ENCODE measurements at places on chromosomes 11 and 22. TPM values are rescaled to one million over a fixed set of nuclear protein-coding genes. Genes with fewer than 3 reads are reported as not detected.

Gene C1QTNF5
- 90.8 TPM for total RNA-seq

Gene FAM180B
- not detected for total RNA-seq

Gene TRIM29
- total RNA-seq = not detected

Gene GGTLC2
- not detected for total RNA-seq

Measured in fibroblast of the aortic adventitia (primary cell).